ENCODE measurements at places on chromosomes 6 and 20.
A peak's percentile ranks its signal among the peaks of the same experiment; 100 is the strongest.

- no peak for DNase-seq
Measured at GRCh38 chr6:135322427-135323201, 141.5 kb downstream of the MYB start.

DNA sequence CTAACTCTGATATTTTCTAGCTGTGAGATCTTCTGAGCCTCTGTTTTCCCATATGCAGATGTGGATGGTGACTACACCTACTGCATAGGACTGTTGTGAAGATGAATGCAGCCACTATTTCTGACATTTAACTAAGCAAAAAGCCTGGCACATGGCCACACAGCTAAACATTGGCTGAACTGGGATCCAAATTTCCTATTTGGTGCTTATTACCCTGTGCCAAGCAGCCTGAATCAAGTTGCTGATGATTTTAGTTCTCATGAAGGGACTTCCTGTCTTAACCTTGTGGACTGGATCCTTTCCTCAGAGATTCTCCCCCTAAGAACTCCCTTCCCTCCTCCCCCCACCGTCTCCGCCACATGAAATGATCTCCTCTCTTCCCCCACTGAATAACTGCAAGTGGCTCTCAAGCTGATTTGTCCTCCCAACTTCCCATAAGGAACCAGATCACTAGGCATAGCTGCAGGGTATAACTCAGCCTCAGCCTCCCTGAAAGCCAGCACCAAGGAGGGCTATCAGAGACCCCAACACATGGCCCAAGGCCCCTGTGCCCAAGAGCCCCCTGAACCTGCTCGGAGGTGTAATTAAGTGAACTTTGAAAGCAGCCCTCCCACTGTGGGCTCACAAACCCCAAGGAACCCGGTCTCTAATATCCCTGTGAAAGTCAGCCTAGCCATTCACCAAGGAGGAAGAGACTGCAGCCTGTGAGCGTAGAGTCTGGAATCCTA lies 55.7 kb downstream of the MAFB start:
- DNase-seq, result no peak

DNA sequence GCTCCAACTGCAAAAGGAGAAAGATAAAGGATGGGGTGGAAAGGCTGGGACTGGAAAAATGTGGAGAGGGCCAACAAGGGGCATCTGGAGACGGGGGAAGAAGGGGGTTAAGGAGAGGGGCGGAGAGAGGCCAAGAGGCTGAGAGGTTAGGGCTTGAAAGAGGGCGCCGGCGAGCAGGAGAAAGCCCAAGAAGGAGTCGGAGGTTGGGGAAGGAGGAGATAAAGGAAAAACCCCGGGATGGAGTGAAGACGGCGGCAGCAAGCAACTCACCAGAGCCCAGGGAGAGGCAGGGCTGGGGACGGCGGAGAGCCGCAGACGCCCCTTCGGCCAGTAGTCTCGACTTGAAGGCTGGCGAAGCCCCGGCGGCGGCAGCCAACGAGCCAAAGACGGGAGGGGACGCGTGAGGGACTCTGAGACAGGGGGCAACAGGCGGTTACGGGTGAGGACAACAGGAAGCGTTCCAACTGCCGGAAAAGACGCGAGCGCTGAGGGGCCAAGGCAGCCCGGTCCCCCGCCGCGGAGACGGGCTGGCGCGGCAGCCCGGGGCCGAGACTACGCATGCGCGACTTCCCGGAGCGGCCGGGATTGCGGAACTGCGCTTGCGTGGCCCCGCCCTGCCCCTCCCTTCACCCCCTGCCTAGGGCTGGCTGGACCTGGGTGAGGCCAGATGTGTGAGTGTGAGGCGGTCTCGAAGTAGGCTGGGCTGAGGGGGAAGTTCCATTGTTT lies at the start of gene STK38:
TSS of gene STK38 (minus strand) at position 560 of the 726 bp plus-strand sequence. CDS start 7,277 bp downstream, outside the sequence.
- DNase-seq, result peak; percentile 53

DNA sequence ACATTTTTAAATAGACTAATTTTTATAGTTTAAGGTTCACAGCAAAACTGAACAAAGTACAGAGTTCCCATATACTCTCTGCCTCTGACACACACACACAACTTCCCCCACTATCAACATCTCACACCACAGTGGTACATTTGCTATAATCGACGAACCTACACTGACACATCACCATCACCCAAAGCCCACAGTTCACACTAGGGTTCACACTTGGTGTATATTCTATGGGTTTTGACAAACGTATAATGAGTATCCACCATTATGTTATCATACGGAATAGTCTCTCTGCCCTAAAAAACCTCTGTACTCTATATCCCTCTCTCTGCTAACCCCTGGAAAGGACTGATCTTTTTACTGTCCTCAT lies 15.6 kb downstream of the TMEM30A start:
- no peak for DNase-seq

GRCh38 chr6:46419576-46420002 lies 71.7 kb downstream of the RCAN2 start:
- DNase-seq, result no peak

- no peak for DNase-seq
Measured at GRCh38 chr20:61514396-61514795, 262.3 kb downstream of the CDH4 start.
